Stimulated activated CD4-positive, alpha-beta T cell treated with anti-CD3 and anti-CD28 coated beads, Interleukin-15, amount 100 ng/mL, for 1 hour (primary cell): ENCODE measurements at places on chromosomes 6 and 20.

DNA sequence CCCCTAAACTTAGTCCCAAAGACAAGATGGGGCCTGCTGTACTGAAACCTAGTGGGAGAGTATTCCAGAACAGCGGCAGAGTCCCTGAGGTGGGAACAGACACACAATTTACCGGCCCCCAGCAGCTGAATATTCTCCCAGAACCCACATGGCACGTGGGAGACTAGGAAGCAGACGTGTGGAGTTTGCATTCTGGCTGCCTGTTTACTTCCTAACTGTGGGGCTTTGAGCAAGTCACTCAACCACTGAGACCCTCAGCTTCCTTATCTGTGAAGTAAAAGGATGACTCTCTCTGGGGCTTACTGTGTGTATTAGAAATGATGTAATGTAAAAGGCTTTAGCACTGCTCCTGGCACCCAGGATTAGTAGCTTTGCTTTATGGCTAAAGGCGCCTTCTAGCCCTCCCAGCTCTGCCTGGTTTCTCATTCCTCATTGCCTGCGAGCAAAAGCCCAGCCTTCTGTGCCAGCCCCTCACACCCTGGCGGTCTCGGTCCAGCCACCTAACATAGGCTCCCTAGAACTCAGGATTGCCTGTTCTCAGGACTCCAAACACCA, 353.1 kb downstream of the CDC5L start:
- DNase-seq: no peak

- DNase-seq: no peak
Measured at GRCh38 chr6:35500782-35501181, 3.9 kb upstream of the TEAD3 start.

DNA sequence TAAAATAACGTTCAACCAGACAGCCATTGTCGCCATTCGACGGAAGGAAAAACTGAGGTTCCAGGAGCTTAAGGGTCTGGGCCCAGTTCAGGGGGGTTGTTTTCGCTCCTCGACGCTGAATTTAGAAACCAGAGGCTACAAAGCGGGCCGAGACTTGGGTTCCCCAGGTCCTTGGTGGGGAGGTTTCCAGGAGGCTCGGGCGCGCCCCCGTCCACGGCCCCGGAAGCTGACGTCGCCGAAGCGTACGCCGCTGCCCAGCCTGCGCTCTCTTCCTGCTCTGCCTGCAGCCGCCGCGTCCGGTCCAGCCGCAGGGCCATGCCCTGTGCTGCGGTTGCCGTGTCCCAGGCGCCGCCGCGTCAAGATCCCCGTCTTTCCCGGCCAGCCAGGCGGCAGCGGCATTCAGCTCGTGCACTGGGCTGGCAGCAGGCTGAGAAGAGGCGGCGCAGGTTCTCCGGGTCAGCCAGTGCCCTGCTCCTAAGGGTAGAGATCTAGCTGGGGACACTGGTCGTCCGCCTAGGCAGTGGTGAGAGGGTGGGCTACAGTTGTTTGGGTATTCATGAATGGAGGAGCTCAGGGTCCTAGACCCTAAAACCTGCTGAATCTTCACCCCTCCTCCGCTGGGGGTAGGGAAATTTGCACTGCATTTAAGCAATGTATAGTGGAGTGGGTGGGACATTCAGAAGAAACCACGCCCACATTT, 901 bp upstream of the TRIM26 start:
- peak; percentile 62 for DNase-seq

DNA sequence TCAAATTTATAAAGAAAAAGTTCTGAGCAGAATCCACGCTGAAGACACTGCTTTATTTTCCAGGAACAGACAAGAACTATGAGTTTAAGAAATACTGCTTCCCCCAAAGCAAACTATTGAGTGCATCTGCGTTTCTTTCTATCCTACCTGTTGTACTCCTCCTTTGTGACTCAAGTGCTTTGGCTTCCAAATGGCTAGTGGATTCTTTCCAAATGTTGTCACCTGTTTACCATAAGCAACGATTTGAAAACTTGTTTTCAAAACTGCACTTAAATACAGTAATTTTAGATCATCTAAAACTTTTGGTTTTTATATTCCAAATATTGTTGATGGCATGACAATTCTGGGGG, 9.5 kb downstream of the PXDC1 start:
- DNase-seq: no peak

- DNase-seq: no peak
Measured at GRCh38 chr6:29589423-29590048, 4.6 kb downstream of the OR2H2 start.

GRCh38 chr6:68826501-68826900, 191.4 kb downstream of the ADGRB3 start:
- no peak for DNase-seq
